ENCODE measurements at places on chromosomes 7 and 10.

DNA sequence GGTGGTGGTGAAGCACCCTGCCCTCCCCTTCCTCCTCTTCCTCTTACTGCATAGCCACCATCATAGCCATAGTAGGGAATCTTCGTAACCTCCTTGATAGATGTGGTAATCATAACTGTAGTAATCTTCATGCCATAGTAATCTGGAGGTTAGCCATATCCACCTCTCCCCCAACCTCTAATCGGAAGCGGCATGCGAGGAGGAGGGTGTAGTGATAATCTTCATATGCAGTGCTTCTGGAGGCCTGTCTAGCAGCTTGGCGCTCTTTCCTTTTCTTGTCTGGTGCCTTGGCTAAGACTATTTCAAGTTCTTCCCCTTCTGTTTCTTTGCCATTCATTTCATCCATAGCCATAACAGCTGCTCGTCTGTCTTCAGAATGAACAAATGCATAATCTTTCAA, 90.9 kb downstream of the MLLT10 start:
- no peak for DNase-seq

GRCh38 chr10:113069595-113069994, 119.5 kb downstream of the TCF7L2 start:
- DNase-seq = no peak

- no peak for DNase-seq
Observed at GRCh38 chr7:43198599-43199090, 86.2 kb downstream of the HECW1 start.

DNA sequence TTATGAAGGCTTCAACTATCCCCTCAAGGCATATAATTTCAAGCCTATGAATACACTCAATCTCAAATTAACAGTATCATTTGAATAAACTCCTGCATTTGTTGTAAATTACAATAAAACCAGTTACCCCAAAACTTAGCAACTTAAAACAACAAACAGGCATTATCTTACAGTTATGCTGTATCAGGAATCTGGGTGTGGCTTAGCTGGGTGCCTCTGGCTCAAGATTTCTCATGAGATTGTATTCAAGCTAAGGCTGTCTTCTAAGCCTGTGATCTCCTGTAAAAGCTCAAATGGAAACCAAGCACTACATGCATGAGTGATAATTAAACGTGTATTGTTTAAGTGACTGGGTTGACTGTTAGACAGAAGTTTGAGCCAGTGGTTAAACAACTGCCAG, 341.0 kb upstream of the PHF14 start:
- no peak for DNase-seq

GRCh38 chr7:20314198-20314597, 16.5 kb upstream of the ITGB8 start:
- no peak for DNase-seq

- DNase-seq = no peak
Observed at GRCh38 chr7:33760834-33761233, 144.5 kb upstream of the BMPER start.

- DNase-seq = no peak
Observed at GRCh38 chr7:134632937-134633540, 13.6 kb upstream of the BPGM start.

- no peak for DNase-seq
Observed at GRCh38 chr7:50476953-50477625, 26.9 kb upstream of the FIGNL1 start.

- no peak for DNase-seq
Observed at GRCh38 chr10:82609845-82610244, 734.9 kb downstream of the NRG3 start.

- no peak for DNase-seq
Observed at GRCh38 chr10:89332123-89332633, 4.4 kb downstream of the IFIT3 start.

DNA sequence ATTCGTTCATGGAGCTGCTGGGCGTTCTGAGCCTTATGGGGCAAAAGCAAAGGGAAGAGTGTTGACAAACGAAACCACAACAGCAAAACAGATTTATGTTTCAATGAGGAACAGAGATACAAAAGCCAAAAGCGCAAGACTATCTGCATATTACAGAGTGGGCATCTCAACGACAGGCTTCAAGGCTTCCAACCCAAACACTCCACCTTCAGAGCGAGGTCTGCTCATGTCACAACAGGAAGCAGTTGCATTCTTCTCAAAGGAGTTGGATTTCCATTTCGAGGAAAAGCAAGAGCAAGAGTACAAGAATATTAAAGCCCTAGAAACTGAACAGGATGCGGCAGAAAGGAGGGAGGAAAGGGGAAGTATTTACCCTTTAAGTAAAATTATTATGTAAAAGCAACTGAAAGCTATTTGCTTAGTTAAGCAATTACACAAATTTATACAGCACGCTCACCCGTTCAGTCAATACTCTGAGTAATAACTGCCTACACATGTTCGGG, 189.3 kb downstream of the ELMO1 start:
- DNase-seq = no peak

- DNase-seq = no peak
Observed at GRCh38 chr7:17680943-17681351, 259.3 kb downstream of the SNX13 start.

GRCh38 chr7:54689394-54690049, 69.5 kb downstream of the SEC61G start:
- no peak for DNase-seq

GRCh38 chr7:140745266-140746058, 49.0 kb downstream of the NDUFB2 start:
- no peak for DNase-seq

DNA sequence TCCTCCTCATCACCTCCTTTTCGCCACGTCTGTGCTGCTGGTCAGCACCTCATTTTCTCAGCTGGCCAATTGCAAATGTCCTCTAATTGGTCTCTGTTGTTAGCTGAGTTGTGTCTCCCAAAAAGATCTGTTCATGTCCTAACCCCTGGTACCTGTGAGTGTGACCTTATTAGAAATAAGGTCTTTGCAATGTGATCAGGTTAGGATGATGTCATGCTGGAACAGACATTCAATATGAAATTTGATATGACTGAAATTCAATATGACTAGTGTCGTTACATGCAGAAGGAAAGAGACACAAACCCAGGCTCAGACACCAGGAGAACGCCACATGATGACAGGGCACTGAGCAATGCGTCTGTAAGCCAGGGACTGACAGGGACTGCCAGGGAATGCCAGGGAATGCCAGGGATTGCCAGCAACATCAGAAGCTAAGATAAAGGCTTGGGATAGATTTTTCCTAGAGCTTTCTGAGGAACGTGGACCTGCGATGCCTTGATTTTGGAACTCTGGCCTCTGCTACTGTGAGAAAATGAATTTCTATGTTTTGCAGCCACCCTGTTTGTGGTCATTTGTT, 77.5 kb upstream of the CXCL12 start:
- DNase-seq = peak; percentile 26

- no peak for DNase-seq
Observed at GRCh38 chr7:40232242-40232893, 97.6 kb downstream of the SUGCT start.

Measured in head of caudate nucleus (tissue), 42 donors.